ENCODE measurements at places on chromosomes 6 and 20.

- peak; percentile 47 for DNase-seq
Measured at GRCh38 chr20:17614176-17614811, 44.4 kb downstream of the DSTN start.

DNA sequence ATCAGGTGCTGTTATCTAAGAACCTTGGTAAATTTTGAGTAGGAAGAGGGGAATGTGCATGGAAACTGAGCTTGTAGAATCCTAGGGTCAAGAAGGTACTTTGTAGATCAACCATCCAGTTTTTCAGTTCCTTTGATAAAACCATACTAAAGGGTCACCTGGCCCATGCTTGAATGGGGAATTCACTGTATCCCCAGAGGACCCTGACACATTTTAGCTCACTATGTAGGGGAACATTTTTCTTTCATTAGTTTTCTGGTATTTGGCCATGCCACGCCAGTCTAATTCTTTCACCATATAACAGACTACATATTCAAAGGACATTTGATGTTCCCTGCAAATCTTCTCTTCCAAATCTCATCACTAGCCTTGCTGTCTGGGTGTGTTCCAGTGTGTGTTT lies 29.9 kb downstream of the LRRC1 start:
- no peak for DNase-seq

GRCh38 chr20:59183751-59184150 lies 20.1 kb downstream of the ZNF831 start:
- no peak for DNase-seq

- peak; percentile 75 for DNase-seq
Measured at GRCh38 chr6:99013145-99013544, 65.4 kb upstream of the FBXL4 start.
